CD4-positive, alpha-beta T cell (primary cell): ENCODE measurements at places on chromosomes 11 and 22.

DNA sequence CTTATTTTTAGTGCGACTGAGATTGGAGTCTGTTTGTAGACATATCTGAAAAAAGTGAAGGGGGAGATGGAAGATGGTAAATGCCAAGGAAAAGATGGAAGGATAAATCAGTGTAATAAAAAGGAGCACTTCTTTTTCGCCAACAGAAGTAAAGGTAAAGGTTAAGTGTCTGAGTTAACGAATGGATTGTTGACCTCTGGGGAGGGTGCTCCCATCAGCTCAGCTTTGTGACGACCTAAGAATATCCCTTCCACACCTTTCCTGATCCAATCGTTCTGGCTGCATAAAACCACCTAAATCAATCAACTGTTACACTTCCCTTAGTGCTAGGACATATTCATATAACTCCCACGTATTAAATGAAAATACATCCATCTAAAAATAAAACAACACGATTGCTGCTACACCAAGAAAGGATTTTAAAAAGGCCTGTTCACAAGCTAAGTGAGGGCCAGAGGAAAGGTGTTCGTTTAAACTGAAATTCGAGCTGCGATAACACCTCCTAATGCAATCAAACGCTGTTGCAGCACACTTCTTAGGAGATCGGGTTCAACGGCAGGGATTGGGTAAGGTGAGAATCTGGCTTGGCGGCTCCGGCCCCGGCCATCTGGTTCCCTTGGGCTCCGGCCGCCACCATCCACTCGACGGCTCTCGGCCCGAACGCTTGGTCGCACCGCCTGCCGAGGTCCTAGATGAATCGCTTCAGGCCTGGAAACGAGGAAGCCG is 658 bp downstream of the C11orf71 start:
- no peak for DNase-seq

- no peak for DNase-seq
Observed at GRCh38 chr11:109597336-109597735, 175.3 kb downstream of the C11orf87 start.

DNA sequence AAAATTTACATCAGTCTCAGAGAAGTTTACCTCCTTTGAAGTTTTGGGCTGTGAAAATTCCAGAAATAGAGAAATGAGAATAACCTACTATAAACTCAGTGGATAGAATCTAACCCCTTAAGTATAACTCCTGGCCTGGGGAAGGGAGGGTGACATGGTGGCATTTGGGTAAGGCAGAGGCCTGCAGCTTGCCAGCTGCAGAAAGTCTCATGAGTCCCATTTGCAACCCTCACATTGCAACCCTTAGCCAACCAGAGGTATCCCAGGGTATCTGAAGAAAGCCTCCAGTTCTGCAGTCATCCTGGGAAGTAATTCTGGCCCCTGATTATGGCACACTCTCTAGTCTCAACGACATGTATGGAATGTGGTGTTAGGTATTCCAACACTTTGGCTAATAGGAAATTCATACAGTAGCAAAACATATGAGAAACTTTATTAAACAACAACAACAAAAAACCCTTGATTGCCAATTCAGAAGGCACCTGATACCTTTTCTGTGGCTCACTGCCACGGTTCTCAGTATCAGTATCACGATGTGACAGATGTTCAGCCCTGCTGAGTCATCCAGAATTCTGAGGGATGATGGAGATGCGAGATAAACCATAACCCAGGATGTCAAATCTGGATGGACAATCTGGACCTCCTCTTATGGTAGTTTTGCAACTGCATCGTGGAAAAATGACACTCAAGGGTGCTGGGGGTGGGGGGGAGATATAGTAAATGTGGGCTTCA is 743.4 kb downstream of the NELL1 start:
- DNase-seq, result no peak

- DNase-seq, result no peak
Observed at GRCh38 chr11:131491503-131491902, 121.1 kb downstream of the NTM start.

- DNase-seq, result no peak
Observed at GRCh38 chr11:126999366-126999765, 1.2 kb downstream of the KIRREL3 start.

- DNase-seq, result no peak
Observed at GRCh38 chr22:20383538-20383937, 10.4 kb upstream of the ZNF74 start.

DNA sequence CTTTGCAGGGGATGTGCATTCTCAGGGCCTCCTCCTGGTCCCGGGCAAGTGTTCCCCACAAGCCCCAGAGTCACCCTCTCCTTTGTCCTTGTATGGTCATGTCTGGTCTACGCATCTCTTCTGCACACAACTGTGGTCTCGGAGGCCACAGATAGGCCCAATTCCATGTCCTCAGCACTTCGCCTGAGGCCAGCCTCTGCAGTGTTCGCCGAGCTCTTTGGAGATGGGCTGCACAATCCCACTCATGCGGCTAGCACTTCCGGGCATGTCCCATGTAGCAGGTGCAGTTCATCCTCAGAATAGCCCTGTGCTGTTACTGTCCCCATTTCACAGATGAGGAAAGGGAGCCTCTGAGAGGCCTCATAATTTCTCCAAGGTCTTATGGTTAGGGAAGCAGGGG is 7.6 kb downstream of the PARVG start:
- no peak for DNase-seq

DNA sequence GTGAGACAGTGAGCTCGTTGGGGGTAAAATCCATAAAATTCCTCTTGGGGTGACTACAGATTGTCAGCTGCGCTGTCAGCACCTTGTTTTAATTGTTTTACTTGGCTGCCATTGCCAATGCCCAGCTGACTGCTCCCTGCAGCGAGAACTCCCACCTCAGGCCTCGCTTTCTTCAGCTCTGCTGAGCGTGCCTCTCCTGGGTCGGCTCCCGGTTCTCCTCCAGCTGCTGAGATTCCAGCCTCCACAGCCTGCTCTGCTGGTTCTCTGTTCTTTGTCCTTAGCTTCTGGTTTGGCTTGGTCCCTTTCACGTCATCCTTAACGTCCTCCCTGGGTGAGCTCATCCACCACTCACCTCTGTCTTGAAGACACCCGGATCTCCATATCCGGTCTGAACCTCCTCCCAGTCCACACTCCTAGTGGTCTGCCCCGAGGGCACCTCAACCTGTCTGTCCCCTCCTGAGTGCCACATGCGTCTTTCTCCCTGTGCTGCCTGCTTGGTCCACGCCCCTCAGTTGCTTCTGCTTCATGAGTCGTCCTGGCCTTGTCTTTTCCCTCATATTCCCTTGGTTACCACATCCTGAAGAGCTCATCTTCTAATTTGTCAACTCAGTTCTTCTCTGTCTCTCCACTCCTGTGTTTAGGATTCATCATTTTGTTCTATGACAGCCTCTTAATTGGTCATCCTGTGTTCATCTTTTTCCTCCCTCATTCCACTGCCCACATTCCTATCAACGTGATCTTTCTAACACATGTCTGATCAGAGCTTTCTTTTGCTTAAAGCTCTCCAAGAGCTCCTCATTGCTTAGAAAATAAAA is 35.6 kb downstream of the BMAL1 start:
- no peak for DNase-seq

DNA sequence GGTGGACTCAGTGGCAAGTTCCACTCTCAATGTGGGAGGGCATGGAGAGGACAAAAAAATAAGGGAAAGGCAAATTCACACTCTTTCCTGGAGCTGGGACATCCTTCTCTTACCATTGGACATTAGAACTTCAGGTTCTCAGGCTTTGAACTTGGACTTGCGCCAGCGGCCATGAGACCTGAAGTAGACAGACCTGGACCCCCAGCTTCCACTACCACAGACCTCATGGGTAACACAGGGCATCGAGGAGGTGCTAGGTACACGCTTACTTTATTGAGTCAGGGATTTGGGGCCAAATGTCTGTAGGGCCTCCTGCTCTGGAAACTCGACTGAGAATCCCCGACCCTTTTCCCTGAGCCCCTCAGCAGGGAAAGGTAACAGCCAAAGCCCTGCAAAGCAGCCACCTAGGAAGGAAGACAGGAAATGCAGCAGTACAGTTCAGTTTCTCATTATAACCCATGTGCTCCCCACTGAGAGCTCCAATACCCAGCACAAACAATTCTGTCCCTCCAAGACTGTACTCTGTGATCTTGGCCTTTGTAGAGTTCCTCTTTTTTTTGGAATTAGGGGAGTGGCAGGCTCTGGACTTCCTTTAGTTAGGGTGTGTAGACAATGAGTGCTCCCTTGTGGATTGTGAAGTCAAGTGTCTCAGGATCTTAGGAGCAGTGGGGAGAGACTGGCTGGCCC is 5.7 kb downstream of the CHRNA10 start:
- DNase-seq, result no peak

DNA sequence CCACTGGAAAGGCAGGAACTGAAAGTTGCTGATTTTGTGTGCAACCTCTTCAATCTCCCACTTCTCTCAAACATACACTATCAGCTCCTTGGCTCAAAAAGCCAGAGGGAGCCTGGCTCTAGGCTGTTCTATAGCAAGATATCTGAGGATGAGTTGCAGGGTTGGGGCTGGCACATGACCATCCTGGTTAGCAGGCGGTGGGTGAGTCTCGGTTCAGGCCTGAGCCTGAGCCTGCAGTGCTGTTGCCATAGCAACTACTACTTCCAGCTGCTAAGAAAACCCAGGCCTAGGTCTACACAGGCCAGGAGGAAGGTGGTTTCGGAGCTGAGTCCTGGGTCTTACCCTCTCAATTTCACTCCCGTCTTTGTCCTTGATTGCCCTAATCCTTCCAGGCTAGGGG is 39.0 kb downstream of the CWC15 start:
- no peak for DNase-seq

DNA sequence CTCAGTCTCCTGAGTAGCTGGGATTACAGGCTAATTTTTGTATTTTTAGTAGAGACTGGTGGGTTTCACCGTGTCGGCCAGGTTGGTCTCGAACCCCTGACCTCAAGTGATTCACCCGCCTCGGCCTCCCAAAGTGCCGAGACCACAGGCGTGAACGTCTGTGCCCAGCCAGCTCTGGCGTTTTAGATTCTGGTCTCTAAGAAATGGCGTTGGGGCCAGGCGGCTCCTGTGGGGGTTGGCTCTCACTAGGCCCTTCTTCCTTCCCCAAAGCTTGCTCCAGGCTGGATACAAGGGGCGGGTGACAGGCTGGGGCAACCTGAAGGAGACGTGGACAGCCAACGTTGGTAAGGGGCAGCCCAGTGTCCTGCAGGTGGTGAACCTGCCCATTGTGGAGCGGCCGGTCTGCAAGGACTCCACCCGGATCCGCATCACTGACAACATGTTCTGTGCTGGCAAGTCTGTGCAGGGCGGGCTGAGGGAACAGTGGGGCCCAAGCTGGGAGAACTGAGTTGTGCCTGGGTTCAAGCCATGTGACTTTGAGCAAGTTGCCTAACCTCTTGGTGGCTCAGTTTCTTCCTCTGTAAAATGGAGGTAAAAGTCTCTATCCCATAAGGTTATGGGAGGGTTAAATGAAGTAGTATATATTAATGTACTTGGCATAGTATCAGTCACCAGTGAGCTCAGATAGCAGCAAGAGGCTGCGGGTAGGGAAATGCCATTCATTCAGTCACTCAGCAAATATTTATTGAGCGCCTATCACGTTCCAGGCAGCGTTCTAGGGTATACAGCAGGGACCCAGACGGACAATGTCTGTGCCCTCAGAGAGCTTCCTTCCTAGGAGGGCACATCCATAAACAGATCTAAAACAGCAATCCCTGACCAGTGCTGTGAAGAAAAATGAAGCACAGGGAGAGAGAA is 10.4 kb downstream of the F2 start:
- DNase-seq, result no peak

GRCh38 chr11:127656116-127656836 is 655.7 kb upstream of the KIRREL3 start:
- no peak for DNase-seq

- DNase-seq, result no peak
Observed at GRCh38 chr22:49431551-49431950, 396.1 kb downstream of the BRD1 start.

DNA sequence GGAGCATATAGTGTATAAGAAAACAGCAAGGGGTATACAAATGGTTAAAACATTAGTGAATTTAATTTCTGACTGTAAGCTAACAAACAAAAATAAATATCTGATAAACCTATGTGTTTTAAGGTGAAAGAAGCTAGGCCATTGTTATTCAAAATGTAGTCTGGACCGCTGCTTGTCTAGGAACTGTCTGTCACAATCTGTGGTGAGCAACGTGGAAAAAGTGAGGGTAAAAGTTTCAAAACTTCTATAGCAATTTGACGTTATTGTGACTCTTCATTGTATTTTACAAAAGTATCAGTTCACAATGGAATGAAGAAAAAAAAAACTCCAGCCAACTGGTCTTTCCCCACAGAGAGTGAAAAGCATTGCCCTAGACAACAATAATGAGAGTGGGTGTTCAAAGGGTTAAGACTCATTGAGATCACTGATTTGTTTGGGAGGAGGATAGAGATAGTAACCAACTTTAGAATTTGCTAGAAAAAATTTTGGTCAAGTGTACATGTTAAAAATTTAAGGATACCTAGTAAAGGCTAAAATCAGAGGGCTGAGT is 79.1 kb downstream of the UVRAG start:
- no peak for DNase-seq

DNA sequence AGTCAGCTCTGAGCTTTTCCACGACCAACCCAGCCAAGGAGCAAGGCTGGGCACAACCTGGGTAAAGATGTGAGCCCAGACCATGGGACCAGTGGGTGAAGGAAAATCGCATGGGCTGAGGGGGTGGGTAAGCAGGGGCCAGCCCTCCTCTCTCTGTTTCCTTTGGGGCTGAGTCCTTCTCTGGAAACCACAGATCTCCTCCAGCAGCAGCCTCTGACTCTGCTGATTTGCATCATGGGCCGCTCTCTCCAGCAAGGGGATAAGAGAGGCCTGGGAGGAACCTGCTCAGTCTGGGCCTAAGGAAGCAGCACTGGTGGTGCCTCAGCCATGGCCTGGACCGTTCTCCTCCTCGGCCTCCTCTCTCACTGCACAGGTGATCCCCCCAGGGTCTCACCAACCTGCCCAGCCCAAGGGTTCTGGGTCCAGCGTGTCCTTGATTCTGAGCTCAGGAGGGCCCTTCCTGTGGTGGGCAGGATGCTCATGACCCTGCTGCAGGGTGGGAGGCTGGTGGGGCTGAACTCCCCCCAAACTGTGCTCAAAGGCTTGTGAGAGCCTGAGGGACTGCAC is 67.8 kb downstream of the GGTLC2 start:
- DNase-seq, result no peak

DNA sequence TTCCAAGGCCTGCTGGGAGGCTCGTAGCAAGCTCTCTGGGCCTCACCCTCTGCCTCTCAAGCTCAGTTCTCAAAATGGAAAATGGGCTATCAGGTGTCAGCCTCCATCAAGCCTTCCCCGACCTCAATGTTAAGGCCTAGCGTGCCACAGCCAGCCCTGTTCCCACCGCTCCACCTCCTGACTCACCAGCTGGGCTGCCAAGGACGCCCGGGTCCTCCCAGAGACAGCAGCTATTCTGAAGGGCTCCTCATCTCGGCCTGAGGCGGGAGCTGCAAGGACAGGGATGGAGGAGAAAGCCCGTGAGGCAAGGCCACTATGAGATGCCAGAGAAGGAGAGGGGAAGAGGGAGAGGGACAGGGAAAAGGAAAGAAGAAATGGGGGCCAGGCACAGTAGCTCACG is 19.9 kb downstream of the ARAP1 start:
- DNase-seq, result no peak
